NCI-H510A treated with DMSO at 0.1 percent for 48 hours (cell line): ENCODE measurements at places on chromosomes 16 and 17.
A peak's percentile ranks its signal among the peaks of the same experiment; 100 is the strongest.

DNA sequence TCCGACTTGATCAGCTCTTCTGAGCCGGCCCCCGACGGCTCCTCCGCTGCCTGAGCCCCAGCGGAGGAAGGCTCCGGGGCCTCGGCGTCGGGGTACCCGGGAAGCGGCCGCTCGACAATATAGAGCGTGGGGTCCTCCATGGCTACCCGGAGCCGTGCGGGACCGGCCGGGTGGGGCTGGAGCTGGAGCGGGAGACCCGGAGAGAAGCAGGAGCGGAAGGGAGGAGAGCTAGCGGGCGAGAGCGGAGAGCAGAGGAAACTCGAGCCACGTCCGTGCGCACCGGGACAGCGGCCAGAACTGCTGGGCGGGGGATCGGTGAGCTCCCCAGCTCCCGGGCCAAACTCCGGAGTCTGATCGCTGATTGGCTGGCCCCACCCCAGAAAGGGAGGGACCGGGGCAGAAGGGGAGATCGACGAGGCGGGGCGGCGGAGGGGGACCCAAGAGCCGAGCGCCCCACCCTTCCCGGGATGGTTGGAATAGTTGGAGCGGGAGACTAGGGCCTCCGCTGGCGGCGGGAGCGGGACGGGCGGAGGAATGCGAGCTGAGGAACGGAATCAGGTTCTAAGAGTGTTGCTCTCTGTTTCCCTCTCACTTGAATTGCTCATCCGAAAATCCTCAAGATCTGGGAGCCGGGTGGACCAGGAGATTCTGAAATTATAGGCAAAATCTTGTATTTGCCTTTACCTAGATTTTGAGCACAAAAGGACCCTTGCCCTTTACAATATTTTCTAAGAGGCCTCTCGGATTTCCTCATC is at the start of gene CAVIN1:
CAVIN1 (minus strand) TSS at position 299 of the 755 bp plus-strand sequence; CDS start at position 140, 159 bp downstream.
- DNase-seq = peak; percentile 30

GRCh38 chr17:37698132-37698910 is 46.5 kb downstream of the HNF1B start:
- no peak for DNase-seq

DNA sequence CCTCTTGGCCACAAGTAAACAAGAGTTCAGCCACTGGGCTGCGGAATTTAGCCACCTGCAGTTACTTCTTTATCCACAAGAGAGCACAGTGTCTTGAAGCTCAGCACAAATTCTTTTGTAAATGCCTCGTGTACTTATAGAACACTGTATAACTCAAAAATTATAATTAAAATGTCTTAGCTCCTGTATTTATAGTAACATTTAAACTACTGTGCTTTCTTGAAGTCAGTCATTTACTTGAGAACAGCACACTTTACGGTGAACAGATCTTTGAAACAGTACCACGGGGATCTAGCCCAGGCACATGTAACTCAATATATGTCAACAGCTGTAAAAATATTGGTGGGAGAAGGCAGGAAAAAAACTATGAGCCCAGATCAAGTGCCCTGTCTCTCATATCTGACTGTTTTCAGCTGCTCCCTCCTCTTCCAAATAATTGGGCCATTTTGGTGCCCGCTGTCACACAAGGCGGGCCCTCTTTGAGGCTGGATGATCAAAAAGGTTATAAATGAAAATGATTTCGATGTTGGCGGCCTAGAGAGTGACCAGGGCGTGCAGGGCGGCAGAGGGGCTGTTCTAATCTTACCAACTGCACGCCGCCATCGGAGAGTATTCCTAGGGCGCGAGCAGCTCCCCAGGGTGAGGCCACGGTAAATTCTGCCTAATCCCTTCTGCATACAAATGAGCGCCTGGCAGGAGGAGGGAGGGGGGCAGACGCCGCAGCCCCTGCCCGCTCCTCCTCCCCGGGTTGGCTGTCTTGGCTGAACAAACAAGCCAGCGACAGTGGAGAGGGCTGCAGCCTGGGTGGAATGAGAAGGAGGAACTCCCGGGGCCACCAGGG is 183.2 kb downstream of the C16orf78 start:
- peak; percentile 80 for DNase-seq

GRCh38 chr17:6554342-6554741 is 2.0 kb downstream of the PITPNM3 start:
- DNase-seq = no peak

GRCh38 chr17:10099051-10099571 is 99.3 kb downstream of the GAS7 start:
- no peak for DNase-seq

- no peak for DNase-seq
Observed at GRCh38 chr16:85928401-85928820, 29.4 kb downstream of the IRF8 start.

DNA sequence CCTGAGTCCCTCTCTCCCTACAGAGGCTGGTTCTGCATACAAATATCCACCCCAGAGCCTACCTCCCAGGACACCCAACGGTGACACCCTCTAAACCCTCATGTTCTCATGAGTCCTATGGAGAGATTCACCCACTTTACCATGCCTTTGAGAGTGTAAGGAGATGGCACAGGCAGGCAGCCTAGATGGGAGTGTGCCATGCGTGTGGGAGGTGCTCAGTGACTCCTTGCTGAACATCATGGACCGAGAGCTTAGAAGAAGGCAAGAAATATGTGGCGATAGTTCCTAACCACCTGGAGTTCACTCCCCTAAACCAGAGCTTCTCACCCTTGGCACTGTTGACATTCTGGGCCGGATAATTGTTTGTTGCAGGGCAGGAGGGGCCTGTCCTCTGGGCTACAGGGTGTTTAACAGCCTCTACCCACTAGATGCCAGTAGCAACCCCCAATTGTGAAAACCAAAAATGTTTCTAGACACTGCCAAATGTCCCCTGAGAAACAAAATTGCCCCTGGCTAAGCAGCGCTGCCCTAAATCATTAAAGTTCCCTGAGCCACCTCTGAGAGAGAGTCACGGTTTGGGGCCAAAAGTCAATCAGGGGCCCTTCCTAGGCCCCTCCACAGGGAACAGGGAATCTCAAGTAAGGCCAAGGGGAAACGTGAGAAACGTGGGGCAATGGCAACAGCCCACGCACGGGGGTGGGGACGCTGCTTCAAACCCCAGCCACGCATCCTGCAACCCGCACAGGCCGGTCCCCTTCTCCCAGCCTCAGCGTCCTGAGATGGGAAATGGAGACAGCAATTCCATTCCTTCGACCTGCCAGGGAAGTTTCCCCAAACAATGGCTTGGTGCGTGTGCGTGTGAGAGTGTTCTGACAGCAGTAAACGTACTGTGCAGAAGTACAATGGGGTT is 66.8 kb downstream of the C16orf78 start:
- DNase-seq = no peak

- no peak for DNase-seq
Observed at GRCh38 chr16:74738113-74738541, 36.5 kb downstream of the FA2H start.

DNA sequence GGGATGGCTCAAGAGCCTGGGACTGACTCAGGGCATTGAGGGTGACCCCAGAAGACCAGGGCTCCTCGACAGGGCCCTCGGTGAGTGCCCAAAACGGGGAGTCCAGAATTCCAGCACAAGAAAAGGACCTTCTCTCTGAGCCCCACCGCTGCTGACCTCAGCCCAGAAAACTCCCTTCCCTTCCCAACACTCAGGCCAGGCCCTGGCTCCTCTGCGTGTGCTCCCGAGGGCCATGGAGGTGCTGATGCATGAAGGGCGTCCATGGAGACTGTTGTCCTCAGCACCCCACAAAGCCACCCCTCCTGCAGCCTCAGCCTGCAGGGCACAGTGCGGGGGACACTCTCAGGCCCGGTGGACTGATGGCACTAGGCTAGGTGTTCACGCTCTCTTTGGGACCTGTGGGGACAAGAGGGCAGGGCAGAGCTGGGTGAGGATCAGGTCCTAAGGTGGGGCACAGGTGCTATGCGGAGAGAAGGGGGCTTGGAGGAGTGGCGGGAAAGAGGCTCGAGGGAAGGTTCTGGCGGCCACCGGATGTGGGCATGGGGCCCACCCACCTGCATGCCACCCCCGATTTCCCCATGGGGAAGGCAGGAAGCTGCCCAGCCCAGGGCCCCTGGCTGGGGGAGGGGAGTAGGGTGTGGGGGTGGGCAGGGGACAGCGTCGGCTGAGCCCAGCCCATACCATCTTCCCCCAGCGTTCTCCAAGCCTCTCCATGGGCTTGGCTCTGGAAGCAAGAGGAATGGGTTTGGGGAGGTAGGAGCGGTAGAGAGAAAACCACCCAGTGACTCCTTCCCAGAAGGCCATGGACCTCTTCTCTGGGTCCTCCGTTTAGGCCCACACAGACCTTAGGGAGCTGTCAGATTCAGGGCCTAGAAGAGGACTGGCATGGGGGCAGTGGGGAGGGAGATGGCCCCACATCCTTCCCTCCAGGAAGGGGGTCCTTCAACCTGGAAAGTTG is 4.5 kb upstream of the TSPOAP1 start:
- DNase-seq = no peak

- no peak for DNase-seq
Observed at GRCh38 chr16:22373662-22374310, 633 bp downstream of the CDR2 start.

GRCh38 chr17:35700150-35700549 is 31.3 kb upstream of the RASL10B start:
- no peak for DNase-seq

GRCh38 chr16:56939801-56940200 is 7.9 kb downstream of the HERPUD1 start:
- DNase-seq = peak; percentile 49

DNA sequence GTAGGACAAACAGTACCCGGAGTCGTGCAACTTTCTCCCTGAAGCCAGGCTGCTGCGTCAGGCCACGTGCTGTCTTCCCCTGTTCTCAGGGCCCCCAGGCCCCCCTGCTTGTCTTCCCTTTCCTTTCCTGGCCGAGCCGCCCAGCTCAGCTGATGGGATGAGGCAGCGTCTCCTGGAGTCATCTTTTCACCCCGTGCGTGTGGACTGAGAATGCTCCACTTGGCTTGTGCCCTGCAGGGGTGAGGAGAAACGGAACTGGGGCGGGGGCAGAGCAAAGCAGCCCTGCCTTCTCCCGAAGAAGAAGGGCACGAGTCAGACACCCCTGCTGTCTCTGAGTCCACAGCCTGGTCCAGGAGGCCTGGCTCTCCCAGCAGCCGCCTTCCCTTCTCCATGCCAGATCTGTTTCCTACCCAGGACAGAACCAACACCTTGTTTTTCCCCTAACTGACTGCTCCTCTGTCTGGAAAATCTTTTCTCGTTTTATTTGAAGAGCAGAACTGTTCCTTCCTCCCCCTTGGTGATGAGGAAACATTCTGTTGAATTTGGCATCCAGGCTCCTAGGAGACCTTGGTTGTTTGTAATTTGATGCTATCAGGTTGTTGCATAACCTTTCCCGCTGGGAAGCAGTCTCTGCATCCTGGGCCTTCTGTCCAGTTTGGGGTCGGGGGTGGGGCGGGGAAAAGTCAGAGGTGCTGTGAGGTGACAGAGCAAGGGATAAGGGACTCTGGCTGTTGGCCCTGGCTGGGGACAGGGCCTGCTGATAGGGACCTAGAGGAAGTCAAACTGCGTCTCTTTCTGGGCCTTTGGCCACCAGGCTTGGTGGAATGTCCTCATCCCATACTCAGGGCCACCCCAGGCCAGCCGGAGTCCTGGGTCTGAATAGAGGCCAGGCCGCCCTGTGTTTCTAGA is 78.8 kb downstream of the WIPI1 start:
- DNase-seq = peak; percentile 82

DNA sequence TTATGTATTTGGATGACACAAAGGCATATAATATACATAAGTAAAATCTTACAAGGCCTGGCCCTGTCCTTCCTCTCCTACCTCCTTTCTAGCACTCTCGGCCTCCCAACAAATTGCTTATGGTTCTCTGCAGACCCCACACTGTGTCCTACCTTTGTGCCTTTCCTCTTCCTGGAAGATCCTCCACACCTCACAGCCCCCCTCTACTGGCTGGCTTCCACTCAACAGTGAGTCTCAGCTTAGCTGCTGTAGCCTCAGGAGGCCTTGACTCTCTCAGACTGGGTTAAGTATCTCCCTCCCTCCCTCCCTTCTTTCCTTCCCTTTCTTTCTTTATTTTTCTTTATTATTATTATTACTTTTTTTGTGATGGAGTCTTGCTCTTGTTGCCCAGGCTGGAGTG is 8.3 kb upstream of the SLC52A1 start:
- no peak for DNase-seq

DNA sequence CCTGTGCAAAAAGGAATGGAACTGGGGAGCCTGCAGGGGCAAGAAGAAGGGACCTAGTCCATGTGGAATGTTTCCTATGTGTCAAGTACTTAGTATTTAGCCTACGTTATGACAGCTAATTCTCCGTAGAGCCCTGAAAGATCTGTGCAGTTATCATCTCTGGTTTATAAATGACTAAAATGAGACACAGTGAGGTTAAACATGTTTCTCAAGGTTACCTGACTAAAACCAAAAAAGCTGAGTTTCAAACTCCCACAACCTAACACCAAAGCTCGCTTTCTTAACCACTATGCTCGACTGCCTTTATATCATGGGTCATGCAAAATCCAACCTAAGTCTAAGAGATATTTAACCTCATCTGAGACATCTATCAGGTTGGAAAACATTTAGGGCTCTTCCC is 53.3 kb upstream of the CCL2 start:
- DNase-seq = no peak

GRCh38 chr16:14004031-14004728 is 66.9 kb upstream of the MRTFB start:
- no peak for DNase-seq

- no peak for DNase-seq
Observed at GRCh38 chr16:27819356-27819755, 244.2 kb downstream of the GSG1L start.

DNA sequence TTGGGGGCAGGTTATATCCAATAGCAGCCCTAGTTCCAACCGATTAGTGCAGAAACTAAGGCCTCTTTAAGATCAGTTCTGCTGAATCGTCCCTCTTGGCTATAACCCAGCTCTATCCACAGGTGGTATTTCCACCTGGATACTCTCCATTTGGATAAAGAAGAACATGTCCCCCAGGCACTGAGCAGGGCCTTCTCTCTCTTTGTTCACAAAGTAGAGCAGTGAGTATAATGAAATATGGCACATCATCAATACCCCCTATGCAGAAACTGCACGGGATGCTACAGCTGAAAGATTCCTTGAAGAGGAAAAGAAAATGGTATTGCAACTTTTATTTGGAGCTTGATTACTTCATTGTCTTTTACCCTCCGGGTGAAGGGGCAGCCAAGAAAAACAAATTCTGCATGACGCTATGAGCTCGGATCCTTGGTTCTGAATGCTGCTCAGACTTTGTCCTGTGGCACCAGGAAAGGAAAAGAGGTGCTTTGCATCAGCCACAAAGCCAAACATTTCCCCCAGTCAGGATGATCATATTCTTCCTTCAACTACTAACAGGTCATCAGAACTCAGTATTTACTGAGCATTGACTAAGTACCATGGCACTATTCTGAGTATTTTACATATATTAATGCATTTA is 399.7 kb downstream of the NPIPA8 start:
- no peak for DNase-seq
